ELR (cell line): ENCODE measurements at places on chromosomes 6 and 20.
A peak's percentile ranks its signal among the peaks of the same experiment; 100 is the strongest.

DNA sequence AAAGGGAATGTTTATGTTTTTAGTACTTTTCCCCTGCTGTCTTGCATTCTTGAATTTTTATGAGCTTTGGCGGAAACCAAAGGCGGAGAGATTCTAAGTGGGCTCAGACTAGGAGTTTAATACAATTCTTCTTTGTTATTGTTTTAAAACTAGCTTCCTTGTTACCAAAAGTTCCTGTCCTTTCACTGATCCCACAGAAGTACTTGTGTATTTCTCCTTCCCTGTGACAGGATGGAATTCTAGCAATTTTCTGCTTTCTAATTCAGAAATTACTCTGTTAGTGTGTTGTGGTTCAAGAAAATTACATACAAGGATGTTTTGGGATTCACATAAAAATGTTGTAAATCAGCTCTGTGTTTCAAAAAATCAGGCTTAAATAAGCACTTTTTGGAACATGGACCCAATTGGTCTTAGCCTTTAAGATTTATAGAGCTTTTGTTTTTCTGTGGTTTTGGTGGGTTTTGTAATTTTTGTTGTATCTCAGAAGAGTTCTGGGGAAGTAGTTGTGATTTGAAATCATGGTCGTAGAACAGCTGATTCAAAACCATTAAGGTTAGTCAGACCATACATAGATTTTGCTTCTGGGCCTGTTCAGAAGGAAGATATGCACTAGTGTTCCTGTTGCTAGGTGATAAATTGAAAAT, 17.6 kb upstream of the CTAGE9 start:
- DNase-seq = no peak

DNA sequence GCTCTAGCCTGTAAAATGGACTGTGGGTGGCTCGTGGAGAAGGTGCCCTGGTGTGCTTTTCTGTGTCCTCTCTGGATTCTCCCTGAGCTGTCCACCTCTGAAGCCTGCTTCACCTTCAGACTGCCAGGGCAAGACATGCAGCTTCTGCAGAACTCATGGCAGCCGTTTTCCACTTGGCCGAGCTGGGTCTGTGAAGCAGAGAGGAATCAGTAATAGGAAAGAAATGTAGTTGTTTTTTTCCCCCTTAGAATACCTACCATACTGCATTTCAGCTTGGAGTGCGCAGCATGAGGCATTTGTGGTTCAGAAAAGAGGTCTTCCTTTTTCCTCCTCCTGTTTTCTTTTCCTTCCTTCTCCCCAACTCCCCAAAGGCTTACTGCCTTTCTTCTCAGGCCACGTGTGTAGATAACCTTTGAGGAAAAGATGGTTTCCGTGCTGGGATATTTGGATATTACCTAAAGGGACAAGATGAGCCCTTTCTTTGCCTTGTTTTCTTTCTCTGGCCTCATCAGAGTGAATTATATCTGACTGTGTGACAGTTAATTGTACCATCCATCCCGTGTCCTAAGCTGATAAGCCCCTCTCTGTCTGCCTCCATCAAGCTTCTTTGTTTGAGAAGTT, 39.4 kb downstream of the RREB1 start:
- no peak for DNase-seq

DNA sequence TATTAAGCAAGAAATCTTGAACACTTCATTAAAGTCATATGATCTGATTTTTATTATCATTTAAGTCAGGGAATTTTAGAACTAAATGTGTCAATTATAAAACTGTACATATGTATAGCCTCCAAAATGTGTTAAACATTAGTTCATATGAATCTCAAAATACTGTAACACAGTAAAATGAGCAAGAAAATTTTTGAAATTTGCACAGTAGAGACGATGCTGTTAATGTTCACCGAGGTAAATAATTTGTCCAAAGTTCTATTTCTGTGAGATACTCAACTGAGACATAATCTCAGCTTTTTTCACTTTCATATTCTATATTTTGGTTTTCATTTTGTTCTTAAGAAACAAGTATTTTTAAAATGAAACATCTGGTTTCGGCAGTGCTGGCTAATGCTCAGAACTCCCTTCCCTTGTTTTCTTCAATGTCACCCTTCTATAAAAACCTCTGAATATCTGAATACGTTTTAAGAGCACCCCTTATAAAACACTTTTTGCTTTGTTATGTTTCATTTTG, 353.1 kb downstream of the LAMA2 start:
- no peak for DNase-seq

GRCh38 chr6:138682704-138683527, 90.7 kb upstream of the CCDC28A start:
- DNase-seq = peak; percentile 72

DNA sequence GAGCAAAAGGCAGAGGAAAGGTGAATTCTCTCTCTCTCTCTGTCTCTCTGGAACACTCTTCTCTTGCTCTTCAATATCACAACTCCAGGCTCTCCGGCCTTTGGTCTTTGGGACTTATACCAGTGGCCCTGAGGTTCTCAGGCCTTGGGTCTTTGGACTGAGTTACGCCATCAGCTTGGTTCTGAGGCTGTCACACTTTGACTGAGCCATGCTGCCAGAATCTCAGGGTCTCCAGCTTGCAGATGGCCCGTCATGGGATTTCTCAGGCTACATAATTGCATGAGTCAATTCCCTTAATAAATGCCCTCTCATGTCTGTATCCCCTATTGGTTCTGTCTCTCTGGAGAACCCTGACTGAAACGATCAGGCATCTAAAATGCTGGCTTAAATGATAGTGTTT, 12.9 kb downstream of the BTN2A1 start:
- no peak for DNase-seq

GRCh38 chr6:105819745-105820144, 266.4 kb upstream of the PRDM1 start:
- DNase-seq = no peak

GRCh38 chr6:1463275-1463674, 73.9 kb downstream of the FOXF2 start:
- DNase-seq = no peak

DNA sequence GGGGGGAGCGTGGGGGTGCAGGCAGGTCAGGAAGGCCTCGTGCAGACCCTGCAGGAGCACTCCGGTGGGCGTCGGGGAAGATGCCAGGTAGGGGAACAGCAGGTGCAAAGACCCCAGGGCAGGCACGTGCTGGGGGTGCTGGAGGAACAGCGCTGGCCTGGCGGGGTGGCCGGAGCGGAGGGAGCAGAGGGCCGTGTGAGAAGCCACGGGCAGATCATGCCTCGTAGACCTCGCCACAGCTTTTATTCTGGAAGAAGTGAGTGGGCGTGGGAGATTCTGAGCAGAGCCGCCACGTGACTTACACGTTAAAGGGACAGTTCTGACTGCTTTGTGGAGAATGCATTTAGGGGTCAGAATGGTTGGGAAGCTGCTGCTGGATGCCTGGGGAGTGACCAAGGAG, 9.3 kb downstream of the NTSR1 start:
- DNase-seq = no peak

GRCh38 chr20:20251317-20251716, 116.6 kb upstream of the INSM1 start:
- no peak for DNase-seq

DNA sequence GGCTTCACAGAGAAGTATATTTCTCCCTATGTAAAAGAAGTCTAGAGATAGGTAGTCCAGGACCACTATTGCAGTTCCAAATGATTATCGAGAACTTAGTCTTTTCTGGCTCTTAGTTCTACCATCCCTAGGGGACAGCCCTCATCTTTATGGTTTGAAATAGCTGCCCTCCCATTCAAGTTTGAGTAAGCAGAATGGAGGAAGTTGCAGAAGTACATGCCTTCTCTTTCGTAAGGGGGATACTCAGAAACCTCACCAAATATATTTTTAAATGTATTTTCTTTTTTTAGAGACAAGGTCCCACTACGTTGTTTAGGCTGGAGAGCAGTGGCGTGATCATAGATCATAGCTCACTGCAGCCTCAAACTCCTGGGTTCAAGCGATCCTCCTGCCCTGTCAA, 236.8 kb upstream of the RREB1 start:
- DNase-seq = no peak

DNA sequence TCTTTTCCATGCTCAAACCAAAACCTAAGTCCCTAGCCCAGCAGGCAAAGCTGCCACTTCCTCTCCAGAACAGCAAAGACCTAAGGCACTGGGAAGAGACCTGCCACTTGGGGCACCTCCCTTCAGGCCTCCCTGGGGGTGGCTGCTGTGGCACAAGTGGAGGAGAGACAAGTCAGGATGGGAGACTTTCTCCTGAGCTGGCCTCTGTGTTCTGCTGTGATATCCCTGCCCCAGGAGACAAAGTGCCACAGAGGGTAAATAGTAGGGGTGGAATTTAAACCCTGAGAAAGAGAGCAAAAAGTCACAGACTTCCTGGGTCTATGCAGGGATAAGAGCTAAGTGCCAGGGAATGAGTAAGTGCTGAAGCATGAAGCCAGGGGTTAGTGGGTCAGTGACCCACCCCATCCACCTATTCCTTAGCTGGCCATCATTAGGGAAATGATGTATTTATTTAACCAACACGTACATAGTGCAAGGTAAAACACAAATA, 84.2 kb downstream of the MRPL14 start:
- DNase-seq = peak; percentile 86

GRCh38 chr6:147058786-147059385, 145.3 kb upstream of the STXBP5 start:
- no peak for DNase-seq

- DNase-seq = no peak
Observed at GRCh38 chr20:50067461-50067860, 45.5 kb downstream of the UBE2V1 start.

GRCh38 chr6:54481091-54481490, 172.8 kb downstream of the TINAG start:
- no peak for DNase-seq

- DNase-seq = no peak
Observed at GRCh38 chr6:63509652-63510352, 62.5 kb upstream of the LOC128125822 start.

DNA sequence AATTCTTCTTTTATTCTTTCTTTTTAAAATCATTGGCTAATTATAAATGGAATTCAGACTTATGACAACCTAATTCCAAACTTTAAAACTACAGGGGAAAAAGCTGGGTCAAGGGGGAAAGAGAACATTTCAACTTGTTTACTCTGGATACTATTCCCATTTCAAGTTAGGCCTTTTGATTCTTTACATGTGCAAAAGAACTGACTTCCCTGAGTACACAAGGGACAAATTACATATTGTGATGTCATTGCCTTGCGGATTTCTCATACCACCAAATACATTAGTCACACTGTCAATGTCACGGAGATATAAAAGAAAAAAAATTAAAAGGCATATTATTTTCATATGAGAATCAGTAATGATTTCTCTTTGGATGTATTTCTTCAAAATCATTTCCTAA, 96.5 kb upstream of the TBX18 start:
- DNase-seq = no peak

DNA sequence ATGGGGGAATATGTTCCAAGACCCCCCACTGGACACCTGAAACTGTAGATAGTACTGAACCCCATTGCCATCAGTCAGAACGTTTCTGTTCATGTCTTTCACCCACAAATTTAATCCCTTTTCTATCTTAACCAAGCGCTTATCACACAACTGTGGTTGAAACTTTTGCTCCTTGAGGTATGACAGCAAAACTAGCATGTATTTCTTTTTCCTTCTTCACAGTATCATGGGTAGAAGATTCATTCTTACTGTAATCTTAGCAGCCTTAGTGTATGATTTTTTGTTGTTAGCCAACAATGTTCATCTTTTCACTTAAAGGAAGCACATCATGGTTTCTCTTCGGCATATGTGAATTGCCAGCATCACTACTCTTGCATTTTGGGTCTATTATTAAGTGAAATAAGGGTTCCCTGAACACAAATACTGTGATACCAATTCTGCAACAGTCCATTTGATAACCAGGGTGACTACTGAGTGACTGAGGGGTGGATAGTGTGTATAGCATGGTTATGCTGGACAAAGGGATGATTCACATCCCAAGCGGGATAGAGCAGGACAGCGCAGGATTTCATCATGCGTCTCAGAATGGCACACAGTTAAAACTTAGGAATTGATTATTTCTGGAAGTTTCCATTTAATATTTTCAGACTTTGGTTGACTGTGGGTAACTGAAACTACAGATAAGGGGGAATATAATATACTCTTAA, 41.8 kb downstream of the KCNS1 start:
- peak; percentile 94 for DNase-seq

DNA sequence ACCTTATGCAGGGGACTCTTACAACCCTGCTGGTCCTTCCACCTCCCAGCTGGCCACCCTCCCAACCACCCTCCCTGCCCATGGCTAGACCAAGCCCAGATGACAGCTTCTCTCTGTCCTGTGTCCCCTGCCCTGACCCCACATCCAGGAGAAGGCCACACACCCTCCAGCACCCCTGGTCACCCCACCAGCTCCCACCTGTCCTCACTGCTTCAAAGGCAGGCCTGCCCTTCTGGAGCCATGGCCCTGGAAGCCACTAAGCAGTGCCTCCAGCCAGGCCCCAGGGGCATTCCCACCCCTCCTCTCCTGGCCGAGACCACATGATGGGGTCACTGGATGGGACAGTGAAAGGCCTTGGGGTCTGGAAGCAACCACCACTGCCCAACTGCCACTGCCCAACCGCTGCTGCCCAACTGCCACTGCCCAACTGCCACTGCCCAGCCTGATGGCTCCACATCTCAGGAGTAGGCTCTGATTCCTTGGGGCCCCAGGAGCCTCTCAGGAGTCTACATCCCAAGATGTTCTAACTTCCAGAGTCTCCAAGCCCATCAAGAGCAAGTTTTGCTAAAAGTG, 30.5 kb downstream of the UBD start:
- DNase-seq = no peak

GRCh38 chr20:4956200-4956810, 45.0 kb downstream of the SLC23A2 start:
- peak; percentile 69 for DNase-seq

DNA sequence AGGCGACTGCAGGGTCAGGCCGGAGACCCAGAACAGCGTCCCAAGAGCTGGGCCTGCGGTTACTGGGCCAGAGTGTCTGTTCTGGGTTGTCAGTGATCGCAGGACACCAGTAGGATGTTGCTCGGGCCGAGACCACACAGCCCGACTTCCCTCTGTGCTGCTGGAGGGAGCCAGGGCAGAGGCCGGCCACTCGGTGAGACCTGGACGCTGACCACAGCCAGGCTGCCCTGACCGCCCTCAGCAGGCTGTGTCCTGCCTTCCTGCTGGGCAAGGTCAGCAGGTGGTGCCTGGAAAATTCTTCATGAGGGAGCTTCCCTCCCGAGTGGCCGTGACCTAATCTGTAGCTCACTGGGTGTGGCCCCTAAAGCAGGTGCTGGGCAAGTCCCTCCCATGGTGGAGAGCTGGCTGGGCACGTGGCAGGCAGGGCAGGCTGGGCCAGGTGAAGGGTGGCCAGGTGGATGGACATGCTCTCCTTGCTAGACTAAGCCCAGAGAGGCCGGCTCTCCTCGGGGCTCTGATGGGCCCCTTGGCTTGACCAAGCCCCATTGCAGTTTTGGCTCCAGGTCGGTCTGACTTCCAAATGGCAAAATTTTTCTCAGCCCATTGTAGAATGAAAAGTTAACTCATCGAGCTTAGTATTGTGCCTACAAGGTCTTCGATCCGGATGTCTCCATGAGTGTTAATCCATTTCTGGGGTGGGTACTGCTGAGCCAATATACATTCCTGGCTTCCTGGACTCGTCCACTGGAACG, 1.9 kb downstream of the SLCO4A1 start:
- DNase-seq = no peak
